Activated T-helper 17 cell treated with anti-CD3 and anti-CD28 coated beads, Interleukin-2, amount 50 U/mL, for 72 hours (primary cell): ENCODE measurements at places on chromosomes 7 and 10.
A peak's percentile ranks its signal among the peaks of the same experiment; 100 is the strongest.

DNA sequence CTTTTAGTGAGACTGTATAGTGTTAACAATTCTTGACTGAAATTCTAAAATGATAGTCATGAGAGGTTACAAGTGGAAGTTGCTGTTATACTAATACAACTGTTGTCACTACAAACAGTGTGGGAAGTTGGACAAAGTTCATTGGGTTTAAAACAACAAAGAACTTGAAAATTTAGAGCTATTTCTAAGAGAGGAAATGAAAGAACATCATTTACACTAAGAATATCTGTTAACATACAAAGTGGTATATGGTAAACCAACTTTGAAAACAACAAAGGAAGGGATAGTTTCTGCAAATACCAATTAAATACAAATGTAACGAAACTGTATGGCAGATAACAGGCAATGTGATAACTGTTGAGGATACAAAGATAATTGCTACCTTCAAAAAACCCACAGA, 11.6 kb downstream of the MTPN start:
- H3K36me3 ChIP-seq, result peaks cover 63% of the 10 kb centered on the region
- H3K27ac ChIP-seq, result no peak overlapping the region
- ATAC-seq, result no peak

GRCh38 chr7:119408596-119408995, 864.4 kb upstream of the KCND2 start:
- no peaks in the 10 kb centered on the region for H3K4me1 ChIP-seq
- H3K4me3 ChIP-seq, result no peak overlapping the region
- ATAC-seq, result no peak

- no peaks in the 10 kb centered on the region for H3K27me3 ChIP-seq
- ATAC-seq, result peak; percentile 16
- H3K4me3 ChIP-seq, result peak overlapping the region; percentile 84
- H3K27ac ChIP-seq, result peak overlapping the region; percentile 98
- H3K36me3 ChIP-seq, result peaks cover 21% of the 10 kb centered on the region
These were observed 2.8 kb upstream of the CUL1 start for GRCh38 chr7:148695953-148696352.

DNA sequence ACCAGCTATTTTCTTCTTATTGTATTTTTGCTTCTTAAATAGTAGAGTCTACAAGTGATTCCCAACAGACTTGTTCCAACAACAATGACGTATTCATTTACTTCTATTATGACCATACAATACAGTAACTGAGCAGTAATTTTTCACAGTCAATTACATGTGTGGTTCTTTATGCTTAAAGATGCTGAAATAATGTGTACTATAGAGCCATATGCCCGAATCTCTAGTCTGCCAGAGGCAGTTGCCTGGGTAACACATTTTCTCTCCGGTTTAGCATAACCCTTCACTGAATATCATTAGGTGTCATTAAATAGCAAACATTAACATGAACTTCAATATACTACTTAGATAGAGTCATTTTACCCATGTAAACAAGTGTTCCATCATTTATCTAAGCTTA, 75.0 kb downstream of the SLC25A13 start:
- H3K4me3 ChIP-seq, result no peak overlapping the region
- no peak overlapping the region for H3K27ac ChIP-seq
- no peaks in the 10 kb centered on the region for H3K36me3 ChIP-seq

GRCh38 chr7:28479507-28479947, 67.2 kb downstream of the CREB5 start:
- H3K36me3 ChIP-seq, result no peaks in the 10 kb centered on the region
- no peak overlapping the region for H3K4me3 ChIP-seq
- H3K27me3 ChIP-seq, result peaks cover 39% of the 10 kb centered on the region
- no peaks in the 10 kb centered on the region for H3K4me1 ChIP-seq
- H3K27ac ChIP-seq, result no peak overlapping the region

DNA sequence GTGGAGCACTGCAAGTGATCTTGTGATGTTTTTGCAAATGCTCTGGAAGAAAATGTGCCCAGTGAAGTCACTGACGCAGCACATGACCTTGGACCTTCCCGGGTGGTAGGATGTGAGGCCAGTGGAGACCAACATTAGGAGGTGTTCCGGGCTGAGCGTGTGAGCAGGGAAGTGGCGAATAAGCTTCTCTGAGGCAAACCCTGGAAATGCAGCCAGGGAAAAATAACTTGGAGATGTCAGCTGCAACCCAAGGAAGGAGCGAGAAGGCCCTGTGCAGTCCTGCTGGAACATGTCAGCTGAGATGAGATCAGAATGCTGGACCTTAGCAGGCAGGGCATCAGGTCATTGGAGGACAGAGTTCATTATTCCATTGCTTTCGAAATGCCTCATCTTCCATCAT, 18.6 kb upstream of the SDK1 start:
- H3K27me3 ChIP-seq, result peaks cover 9% of the 10 kb centered on the region
- no peak overlapping the region for H3K27ac ChIP-seq
- H3K4me1 ChIP-seq, result no peaks in the 10 kb centered on the region
- no peak overlapping the region for H3K4me3 ChIP-seq

GRCh38 chr10:106440767-106441166, 723.7 kb downstream of the SORCS1 start:
- no peak overlapping the region for H3K27ac ChIP-seq
- H3K4me3 ChIP-seq, result no peak overlapping the region
- no peak for ATAC-seq
- no peaks in the 10 kb centered on the region for H3K4me1 ChIP-seq
- no peaks in the 10 kb centered on the region for H3K27me3 ChIP-seq
- H3K36me3 ChIP-seq, result no peaks in the 10 kb centered on the region

DNA sequence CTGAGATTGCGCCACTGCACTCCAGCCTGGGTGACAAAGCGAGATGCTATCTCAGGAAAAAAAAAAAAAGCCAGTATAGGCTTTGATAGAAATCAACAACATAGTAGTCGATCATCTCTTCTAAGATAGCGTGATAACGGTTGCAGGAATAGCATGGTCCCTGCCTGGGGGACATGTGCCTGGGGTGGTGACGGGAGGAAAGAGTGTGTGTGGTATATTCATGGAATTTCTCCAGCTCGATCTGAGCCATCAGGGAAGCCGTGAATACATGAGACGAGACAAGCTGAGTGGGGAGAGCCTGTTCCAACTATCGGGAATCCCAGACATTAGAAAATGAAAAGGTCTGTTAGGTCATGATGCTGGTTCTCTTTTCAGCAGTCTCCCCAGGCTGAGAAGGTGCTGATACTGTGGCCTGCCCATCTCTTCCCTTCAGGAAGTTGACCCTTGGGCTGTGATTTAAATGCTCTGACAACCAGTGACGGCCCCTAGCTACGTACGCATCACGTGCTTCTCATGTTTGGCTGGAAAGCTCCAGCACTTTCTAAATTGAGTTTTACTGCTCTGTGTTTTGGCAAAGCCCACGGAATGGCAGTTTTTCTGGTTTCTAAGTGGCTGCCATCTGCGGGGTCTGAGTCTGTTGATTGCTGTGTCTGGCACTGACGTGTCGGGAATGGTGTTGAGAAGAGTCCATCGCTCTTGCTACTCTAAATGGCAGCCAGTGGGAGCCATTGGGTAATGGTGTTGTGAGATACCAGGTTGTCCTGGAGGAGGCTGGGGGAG, 229.3 kb downstream of the CCDC3 start:
- H3K4me3 ChIP-seq, result no peak overlapping the region
- H3K36me3 ChIP-seq, result peaks cover 12% of the 10 kb centered on the region
- H3K4me1 ChIP-seq, result peaks cover 7% of the 10 kb centered on the region
- H3K27ac ChIP-seq, result no peak overlapping the region

GRCh38 chr10:57707300-57707658, 560.4 kb downstream of the IPMK start:
- no peaks in the 10 kb centered on the region for H3K4me1 ChIP-seq
- no peak for ATAC-seq
- H3K4me3 ChIP-seq, result no peak overlapping the region
- H3K36me3 ChIP-seq, result no peaks in the 10 kb centered on the region
- H3K27me3 ChIP-seq, result no peaks in the 10 kb centered on the region

DNA sequence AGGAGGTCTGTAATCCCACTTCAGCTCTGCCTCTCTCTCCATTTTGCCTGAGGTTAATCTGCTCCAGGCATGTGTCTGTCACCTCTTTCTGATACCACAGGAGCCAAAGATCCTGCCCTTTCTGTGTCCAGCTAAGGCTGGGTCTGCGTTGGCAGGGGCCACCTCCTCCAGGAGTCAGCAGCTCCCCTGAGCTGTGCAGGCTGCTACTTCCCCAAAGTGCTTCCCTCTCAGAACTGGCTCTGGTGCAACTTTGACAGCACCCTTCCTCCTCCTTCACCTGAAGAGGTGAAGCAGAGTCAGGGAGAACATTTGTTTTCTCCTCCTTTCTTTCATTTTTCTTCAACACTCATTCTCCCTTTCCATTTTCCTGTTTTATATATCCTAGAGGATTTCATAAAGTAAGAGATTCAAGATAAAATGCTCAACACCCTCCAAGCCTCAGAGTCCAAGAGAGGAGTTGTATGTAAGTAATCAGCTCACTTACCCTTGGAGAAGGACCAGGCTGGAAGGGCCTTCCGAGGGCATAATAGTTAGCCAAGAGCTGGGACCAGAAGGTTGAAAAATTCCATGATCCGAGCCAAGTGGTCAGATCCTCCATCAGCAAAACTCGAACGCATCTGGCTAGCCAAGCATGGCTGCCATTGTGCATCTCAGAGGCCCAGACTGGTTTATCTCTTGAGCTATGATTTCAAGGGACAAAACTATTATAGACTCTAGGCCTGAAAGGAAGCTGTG, 257.3 kb downstream of the PTEN start:
- no peaks in the 10 kb centered on the region for H3K36me3 ChIP-seq
- peak overlapping the region; percentile 16 for H3K4me3 ChIP-seq
- no peak for ATAC-seq
- H3K4me1 ChIP-seq, result peaks cover 9% of the 10 kb centered on the region

DNA sequence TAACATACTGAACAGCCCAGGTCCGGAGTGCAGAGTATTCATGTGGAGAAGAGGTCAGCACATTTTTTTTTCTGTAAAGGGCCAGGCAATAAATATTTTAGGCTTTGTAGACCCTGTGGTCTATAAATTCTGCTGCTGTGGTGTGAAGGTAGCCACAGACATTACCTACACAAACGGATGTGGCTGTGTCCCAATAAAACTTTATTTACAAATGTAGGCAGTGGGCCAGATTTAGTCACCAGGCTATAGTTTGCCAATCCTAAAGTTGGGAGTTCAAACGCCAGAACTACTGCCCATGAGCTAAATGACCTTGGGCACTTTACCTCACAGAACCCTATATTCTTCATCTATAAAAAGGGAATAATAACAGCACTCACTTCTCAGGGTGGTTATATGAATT, 13.4 kb downstream of the FAM53B start:
- H3K27ac ChIP-seq, result peak overlapping the region; percentile 94
- H3K36me3 ChIP-seq, result peaks cover 63% of the 10 kb centered on the region
- ATAC-seq, result no peak
- H3K4me1 ChIP-seq, result peaks cover 72% of the 10 kb centered on the region
- no peaks in the 10 kb centered on the region for H3K27me3 ChIP-seq

DNA sequence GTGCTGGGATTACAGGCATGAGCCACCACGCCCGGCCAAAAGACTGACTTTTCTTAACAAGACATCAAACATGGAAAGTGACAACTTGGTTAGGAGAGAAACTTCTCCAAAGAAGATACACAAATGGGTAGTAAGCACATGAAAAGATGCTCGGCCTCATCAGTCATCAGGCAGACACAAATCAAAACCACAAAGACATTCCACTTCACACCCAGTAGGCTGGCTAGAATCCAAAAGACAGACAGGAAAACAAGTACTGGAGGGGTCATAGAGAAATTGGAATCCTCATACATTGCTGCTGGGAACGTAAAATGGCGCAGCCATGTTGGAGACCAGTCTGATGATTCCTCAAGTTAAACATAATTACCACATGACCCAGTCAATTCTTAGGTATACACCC, 16.4 kb downstream of the SEPHS1 start:
- H3K27me3 ChIP-seq, result no peaks in the 10 kb centered on the region
- H3K4me3 ChIP-seq, result no peak overlapping the region
- ATAC-seq, result no peak
- H3K27ac ChIP-seq, result no peak overlapping the region
- peaks cover 85% of the 10 kb centered on the region for H3K36me3 ChIP-seq
